ENCODE measurements at places on chromosomes 16 and 17. TPM values are rescaled to one million over a fixed set of nuclear protein-coding genes. Genes with fewer than 3 reads are reported as not detected.

DLX4 gene
- 3.0 TPM for total RNA-seq

SLC13A2 gene
- total RNA-seq, result not detected

- no peak for DNase-seq
- no peaks in the 10 kb centered on the region for H3K4me1 ChIP-seq
- H3K4me3 ChIP-seq, result no peak overlapping the region
- H3K27me3 ChIP-seq, result no peaks in the 10 kb centered on the region
Observed at GRCh38 chr17:60231691-60232090, 81.9 kb downstream of the CA4 start.

SLC43A2 gene
- total RNA-seq, result 44.6 TPM

All from lower lobe of right lung (tissue), 2 donors.